ENCODE measurements at places on chromosomes 6 and 20.

GRCh38 chr6:20839630-20840029 lies 305.4 kb downstream of the CDKAL1 start:
- DNase-seq, result no peak

GRCh38 chr6:114195631-114196403 lies 147.0 kb downstream of the HS3ST5 start:
- no peak for DNase-seq

GRCh38 chr6:106974336-106974998 lies at the start of gene CD24:
CD24 (minus strand) TSS chr6:106974729; CDS start chr6:106974646, 83 bp downstream.
- no peak for DNase-seq

GRCh38 chr6:66558189-66558588 lies 851.2 kb upstream of the EYS start:
- no peak for DNase-seq

DNA sequence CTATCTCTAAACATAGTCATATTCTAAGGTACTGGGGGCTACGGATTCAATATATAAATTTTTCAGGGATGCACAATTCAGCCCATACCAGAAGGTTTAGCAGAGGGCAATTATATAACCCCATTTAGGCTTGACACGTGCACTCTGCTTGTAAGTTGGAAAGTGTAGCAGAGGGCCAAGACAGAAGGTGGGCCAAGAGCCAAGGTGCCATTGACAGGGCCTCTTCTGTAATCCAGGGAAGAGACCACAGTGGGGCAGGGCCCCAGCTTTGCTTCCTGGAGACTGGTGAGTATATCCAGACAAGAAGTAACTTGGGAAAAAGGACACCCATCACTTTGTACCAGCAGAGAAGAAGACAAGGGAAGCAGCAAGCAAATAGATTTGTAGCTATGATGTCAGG lies 672.4 kb upstream of the MARCKS start:
- no peak for DNase-seq

DNA sequence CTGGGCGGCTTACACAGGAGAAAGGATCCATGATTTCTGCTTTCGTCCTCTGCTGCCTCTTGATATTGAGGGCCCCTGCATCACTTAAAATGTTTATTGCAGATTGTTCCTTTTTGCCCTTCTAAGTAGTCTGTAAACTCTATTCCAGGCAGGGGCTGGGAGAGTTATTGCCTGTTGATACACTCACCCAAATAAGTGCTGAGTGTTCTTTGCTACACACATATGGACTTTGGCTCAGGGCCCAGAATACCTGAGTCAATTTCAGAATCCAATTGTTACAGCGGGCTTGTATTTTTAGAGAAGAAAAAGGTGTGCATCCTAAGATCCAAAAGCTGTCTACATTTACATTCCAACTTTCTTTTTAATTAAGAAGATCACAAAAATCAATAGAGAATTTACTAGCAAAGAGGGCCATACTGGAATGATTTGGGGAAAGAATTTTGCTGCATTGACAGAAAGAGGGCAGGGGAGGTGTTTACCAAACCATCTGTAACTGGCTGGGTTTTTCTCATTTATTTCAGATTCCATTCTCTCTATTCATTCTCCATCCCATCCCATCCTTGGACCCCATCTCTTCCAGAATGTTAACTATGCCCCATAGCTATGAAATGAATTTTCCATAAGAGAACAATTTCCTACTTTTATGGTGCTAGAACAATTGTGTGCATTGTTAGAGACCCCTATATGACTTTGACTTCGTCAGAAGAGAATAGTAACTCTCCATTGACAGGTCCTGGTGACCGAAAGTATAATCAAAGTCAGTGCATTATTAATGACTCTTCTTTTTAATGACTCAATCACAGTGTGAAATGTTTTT lies 959.9 kb upstream of the FLRT3 start:
- DNase-seq, result no peak

GRCh38 chr6:87731818-87732661 lies 30.0 kb upstream of the AKIRIN2 start:
- DNase-seq, result no peak

GRCh38 chr6:158000530-158001307 lies 19.1 kb downstream of the SYNJ2 start:
- DNase-seq, result no peak

GRCh38 chr6:85250586-85251220 lies 199.2 kb upstream of the NT5E start:
- no peak for DNase-seq

DNA sequence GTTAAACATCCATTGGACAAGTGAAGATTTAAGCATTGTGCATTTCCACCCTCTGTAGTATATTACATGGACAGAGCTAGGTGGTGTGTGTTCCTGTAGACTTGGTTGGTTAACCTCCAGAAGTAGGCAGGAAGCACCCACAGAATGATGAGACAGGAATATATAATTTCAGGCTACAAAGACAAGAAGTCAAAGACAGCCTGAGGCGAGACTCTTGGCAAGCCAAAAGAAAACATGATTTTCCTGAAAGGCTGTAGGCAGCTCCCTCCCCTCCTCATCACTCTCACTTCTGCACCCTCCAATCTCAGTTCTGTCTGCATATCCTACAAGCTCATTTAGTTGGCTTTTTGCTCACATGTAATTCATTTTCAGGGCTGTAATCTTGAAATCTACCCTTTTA lies 110.0 kb upstream of the SLC35B3 start:
- DNase-seq, result no peak

DNA sequence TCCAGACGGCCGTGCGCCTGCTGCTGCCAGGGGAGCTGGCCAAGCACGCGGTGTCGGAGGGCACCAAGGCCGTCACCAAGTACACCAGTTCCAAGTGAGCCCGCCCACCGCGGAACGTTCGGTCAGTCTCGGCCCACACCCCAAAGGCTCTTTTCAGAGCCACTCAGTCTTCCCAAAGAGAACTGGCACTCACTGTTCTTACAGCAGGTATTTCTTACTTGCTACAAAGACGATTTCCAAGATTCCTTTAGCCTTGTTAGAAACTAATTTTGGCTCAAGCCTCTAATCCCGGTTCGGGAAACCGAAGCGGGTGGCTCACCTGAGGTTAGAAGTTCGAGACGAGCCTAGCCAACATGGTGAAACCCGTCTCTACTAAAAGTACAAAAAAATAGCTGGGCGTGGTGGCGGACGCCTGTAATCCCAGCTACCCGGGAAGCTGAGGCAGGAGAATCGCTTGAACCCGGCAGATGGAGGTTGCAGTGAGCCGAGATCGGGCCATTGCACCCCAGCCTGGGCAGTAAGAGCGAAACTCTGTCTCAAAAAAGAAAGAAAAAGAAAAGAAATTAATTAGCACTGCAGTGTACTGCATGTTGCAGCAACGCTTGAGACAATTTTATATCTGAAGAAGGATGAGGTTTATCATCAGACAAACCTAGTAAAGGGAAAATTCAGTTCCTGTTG lies 73.1 kb downstream of the OR2B2 start:
- no peak for DNase-seq

All from stimulated activated CD4-positive, alpha-beta T cell treated with anti-CD3 and anti-CD28 coated beads, TNF-alpha, amount 100 ng/mL, for 48 hours (primary cell).